Stimulated activated CD4-positive, alpha-beta T cell treated with anti-CD3 and anti-CD28 coated beads, Interleukin-2, amount 100 ng/mL, for 48 hours (primary cell): ENCODE measurements at places on chromosomes 1 and 21.

DNA sequence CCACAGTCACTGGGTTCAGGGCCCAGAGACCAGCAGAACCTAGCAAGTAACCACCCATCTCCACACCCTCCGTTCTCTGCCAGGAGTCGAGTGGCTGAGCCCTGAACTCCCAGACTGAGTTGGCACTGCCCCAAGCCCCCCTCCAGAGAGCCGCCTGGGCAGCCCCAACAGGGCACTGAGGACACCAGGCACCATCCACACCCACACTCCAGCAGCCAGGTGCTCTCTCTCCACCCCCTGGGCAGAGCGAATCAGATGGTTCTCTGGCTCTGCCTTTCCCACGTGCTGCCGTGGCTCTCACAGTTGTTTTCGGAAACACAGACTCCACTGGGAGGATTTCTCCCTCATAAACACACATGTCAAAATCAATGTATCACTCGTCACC is 13.6 kb downstream of the WDR4 start:
- DNase-seq = no peak

- DNase-seq = no peak
Measured at GRCh38 chr1:43908226-43908625, 25.4 kb upstream of the ARTN start.

- no peak for DNase-seq
Measured at GRCh38 chr1:234505769-234506102, 26.8 kb upstream of the TARBP1 start.

GRCh38 chr1:227391211-227391610 is 72.9 kb upstream of the CDC42BPA start:
- DNase-seq = no peak
